Activated T-cell treated with anti-CD3 and anti-CD28 coated beads, Interleukin-2, amount 50 U/mL, for 24 hours (primary cell): ENCODE measurements at places on chromosomes 16 and 17.

- no peak for DNase-seq
These were observed 150.4 kb upstream of the CIBAR2 start for GRCh38 chr16:85262558-85263238.

DNA sequence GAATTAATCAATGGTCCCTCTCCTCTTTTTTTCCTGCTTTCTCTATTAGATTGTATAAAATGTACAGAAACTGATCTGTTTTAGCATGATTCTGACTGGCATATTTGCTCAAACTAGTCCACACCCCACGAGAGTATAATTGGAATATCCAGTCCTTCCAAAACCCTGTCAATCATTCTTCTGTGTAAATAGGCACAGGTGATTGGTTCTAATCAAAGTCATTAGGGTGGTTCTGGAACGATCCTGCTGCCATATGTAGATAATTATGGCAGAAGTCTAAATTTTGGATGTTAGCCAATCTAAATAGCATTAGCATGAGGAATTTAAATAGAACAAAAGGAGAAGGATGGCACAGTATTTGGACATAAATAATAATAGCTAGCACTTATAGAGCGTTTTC is 165.7 kb downstream of the SHISA6 start:
- DNase-seq: no peak

DNA sequence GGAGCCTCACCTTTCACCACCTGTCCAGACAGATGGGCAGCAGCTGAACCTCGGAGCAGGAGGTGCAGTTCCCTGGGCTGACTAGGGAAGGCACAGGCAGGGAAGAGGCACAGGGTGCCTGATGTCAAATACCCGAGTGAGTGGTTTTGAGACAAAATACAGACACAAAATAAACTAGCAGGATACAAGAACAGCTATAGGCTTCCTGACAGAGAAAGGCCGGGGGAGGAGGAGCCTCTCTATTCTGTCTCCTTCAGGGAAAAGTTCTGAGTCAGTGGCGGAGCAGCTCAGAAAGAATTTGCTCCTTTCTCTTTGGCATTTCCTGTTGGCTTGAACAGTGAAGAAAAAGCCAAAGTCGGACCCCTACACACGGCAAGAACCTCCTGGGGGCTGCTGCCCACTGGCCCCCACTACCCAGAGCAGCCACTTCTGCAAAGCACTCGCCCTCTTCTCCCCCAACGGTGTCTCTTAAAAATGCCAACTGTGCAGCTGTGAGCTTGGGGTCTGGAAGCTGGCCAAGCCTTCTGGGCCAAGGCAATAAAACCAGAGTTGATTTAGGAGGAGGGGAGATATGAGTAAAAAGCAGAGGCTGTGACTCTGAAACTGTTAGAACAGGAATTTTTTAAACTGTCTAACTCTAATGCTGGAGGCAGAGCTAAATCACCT is 14.4 kb upstream of the FAAP100 start:
- DNase-seq: no peak

DNA sequence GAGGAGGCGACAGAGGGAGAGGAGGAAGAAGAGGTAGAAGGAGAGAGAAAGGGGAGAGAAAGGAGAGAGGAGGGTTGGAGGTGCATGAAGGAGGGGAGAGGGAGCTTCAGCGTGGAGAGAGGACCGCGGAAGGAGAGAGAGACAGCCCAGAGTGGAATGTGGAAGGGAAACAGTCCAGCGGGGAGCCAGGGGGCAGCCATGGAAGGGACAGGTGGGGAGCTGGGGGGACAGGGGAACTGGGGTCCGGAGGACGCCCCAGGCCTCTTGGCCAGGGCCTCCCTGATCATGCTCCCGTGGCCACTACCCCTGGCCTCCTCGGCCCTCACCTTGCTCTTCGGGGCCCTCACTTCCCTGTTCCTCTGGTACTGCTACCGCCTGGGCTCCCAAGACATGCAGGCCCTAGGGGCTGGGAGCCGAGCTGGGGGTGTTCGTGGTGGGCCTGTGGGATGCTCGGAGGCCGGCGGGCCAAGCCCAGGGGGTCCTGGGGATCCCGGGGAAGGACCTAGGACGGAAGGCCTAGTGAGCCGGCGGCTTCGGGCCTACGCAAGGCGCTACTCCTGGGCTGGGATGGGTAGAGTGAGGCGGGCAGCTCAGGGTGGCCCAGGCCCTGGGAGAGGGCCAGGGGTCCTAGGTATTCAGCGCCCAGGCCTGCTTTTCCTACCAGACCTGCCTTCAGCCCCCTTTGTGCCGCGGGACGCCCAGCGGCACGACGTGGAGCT is 759 bp downstream of the ASPHD1 start:
- no peak for DNase-seq

GRCh38 chr17:73464447-73464846 is 152.6 kb upstream of the CDC42EP4 start:
- DNase-seq: no peak

GRCh38 chr17:49312722-49313121 is 49.3 kb downstream of the ZNF652 start:
- DNase-seq: no peak

DNA sequence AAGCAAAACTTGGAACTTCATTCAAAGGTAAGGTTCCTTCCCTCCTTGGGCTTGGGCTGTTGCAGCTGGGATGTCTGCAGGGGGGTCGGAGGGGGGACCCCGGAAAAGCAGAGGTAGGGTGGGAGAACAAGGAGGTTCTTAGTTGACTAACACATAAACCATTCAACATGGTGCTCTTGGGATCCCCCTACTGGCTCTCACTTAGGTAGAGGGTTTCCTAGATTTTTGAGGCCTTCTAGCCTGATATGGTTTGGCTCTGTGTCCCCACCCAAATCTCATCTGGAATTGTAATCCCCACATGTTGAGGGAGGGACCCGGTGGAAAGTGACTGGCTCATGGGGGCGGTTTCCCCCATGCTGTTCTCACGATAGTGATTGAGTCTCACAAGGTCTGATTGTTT is 93.9 kb downstream of the RGS9 start:
- no peak for DNase-seq

DNA sequence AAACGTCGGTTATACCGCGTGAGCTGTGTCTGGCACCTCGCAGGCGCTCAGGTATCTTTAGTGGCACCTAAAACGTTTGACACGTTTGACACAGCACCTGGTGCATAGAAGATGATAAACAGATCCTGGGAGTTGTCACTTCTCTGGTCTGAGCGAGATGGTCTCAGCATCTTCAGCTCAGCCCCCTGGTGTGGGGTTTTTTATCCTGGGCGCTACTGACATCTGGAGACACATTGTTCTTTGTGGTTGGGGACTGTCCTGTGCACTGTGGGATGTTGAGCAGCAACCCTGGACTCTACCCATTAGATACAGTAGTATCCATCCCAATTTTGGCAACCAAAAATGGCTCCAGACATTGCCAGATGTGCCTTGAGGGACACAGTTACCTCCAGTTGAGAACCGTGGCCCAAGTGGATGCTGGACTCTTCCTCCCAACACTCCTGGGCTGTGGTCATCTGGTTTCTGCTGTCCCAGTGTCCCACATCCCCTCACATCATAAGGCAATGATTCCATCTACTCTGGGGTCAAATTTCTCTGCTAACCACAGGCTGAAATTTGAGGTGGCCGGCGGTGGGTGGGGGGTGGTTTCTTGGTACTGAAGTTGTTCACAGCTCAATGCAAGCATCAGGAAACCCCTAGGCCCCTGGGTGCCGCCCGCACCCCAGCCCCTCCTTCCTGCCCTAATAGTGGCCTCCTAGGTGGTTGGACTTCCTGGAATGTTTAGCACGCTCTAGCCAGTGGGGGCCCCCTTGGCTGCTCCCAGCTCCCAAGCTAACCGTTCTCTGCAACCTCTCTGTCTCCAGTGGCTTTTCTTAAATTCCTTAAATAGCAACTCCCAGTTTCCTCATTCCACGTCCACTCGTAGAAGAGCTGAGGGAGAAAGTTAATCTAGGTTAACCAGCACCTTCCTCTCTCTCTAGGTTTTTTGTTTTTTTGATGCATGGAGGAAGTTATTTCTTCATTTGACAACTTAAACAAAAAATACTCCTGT is 124.8 kb downstream of the ABCC1 start:
- DNase-seq: no peak

DNA sequence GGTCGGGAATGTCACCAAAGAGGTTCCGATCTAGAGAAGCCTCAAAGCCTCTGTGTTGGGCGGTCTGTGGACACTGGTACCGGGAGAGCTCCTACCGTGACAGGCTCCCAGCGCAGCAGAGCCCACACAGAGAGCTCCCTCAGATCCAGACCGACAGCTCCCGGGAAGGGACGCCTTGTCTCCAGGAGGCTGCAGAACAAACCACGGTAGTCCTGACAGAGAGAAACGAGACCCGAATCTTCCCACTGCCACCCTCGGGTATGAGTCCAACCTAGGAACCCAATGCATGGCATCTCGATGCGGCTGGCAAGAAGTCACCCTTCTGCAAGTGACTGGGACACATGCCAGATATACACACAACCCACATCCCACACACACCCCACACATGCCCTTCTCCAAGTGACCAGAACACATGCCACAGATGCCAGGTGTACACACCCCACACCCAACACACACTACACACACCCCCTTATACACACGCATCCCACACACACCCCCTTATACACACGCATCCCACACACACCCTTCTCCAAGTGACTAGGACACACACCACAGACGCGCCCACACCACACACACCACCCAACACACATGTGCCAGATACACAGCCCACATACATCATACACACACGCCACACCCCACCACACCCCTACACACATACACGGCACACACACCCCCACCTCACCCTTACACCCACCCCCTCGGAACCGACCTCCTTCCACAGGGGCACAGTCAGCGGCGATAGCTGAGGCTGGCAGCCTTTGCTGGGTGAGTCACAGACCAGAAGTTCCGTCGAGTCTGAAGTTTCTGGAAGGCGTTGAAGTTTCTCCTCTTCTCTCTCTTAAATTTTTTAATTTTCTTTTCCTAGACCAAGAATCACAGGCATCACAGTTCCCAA is 15.9 kb upstream of the CYTH1 start:
- DNase-seq: no peak

DNA sequence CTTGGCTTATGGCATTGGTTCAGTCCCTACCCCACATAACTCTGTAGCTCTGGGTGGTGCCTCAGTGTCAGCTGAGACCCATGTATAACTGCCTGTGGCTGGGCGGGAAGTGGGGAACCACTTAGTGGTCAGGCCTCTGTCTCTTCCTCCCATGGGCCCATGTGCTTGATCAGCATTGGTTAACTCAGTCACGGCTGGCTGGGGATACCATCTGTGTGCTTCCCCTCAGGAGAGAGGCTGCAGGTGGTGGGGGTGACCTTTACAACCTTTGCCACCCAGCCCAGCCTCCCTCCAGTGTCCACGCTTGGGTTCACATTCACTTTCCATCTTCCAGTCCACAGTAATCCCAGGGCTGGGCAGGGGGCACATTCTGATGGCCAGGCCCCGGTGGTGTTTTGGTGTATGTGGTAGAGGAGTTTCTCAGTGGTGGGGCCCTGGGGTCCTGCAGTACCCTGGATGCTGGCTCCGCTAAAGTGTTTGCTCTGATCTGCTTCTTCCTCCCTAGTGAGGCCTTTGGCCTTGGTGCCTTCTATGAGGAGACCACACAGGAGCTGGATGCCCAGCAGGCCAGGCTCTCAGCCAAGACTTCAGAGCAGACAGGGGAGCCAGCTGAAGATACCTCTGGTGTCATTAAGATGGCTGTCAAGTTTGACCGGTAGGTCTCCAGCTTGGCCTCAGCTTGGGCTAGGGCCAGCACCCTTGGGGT is 10.2 kb upstream of the NFATC3 start:
- peak; percentile 60 for DNase-seq

DNA sequence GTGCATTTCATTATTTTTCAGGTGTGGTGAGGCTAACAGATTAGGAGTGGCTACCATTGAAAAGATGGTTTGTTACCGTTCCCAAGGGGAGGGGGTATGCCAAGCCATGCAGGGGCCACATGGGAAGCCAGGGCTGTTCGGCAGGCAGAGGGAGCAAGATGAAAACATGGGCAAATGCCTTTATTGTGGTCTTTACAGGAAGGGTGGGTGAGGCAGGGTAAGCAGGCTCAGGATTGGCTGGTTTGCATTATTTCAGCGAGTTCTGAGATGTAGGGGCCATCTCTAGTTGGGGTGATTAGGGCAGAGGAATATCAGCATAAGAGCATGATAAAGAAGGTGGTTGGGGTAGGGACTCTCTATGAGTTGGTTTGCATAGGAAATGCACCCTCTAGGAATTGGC is 117.6 kb downstream of the CCT6B start:
- no peak for DNase-seq

DNA sequence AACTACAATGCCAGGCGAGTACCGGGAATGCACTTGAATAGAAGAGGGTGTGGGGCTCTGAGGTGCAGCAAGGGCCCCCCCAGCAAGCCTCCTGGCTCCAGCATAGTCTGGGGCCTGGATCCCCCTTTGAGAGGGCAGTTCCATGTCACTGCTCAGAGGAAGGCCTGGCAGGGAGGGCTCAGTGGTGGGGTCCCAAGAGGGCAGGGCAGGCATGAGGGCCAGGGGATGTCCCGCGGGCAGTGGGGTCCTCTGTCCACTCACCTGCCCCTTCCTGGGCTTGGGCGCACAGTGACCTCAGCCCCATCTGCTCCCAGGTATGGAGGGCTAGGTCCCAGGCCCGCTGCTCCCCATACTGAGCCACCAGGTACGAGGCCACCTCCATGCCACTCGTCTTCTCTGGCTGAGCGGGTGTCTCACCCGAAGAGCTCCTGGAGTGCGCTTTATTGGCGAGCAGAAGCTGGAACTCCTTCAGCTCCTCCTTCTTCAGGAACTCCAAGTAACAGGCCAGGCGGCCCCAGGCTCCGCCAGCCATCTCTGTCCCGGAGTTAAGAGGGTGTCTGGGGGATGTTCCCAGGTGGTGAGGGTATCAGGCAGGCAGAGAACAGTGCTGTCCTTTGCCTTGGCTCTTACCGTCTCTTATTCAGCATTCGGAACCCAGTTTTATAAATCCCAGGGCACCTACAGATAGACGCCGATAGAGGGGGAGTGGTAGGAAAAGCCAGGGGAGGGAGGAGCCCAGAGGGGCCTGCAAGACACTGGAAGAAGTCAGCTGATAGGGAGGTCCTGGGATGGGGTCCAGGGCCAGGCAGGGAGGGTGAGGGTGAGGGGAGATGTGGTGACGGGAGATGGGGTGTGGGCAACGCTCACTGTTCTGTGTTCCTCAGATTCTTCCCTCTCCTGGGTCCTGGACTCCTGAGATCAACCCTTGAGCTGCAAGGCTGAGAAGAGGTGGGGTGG is 605 bp downstream of the NLRP1 start:
- peak; percentile 46 for DNase-seq

GRCh38 chr16:77736879-77737278 is 14.6 kb downstream of the NUDT7 start:
- no peak for DNase-seq

- no peak for DNase-seq
These were observed 345 bp downstream of the EMC8 start for GRCh38 chr16:85798901-85799496.

- DNase-seq: no peak
These were observed 216.1 kb downstream of the ENGASE start for GRCh38 chr17:79290726-79291125.
